Activated CD4-positive, alpha-beta T cell treated with anti-CD3 and anti-CD28 coated beads, Interleukin-2, amount 50 U/mL, for 4 hours (primary cell): ENCODE measurements at places on chromosomes 12 and 14.

GRCh38 chr14:62696929-62697328 lies 348.3 kb downstream of the KCNH5 start:
- no peak for DNase-seq

GRCh38 chr14:35385042-35385839 lies 19.3 kb downstream of the NFKBIA start:
- no peak for DNase-seq

- DNase-seq: no peak
Measured at GRCh38 chr14:79483477-79484388, 727.6 kb downstream of the DIO2 start.

- DNase-seq: no peak
Measured at GRCh38 chr12:25372002-25372401, 121.3 kb upstream of the KRAS start.

- DNase-seq: peak; percentile 21
Measured at GRCh38 chr12:10235761-10236631, 23.3 kb downstream of the GABARAPL1 start.

- DNase-seq: no peak
Measured at GRCh38 chr12:119593578-119594398, at the start of gene TMEM233. TMEM233 (plus strand) TSS chr12:119593774; CDS start chr12:119593849, 75 bp downstream.

DNA sequence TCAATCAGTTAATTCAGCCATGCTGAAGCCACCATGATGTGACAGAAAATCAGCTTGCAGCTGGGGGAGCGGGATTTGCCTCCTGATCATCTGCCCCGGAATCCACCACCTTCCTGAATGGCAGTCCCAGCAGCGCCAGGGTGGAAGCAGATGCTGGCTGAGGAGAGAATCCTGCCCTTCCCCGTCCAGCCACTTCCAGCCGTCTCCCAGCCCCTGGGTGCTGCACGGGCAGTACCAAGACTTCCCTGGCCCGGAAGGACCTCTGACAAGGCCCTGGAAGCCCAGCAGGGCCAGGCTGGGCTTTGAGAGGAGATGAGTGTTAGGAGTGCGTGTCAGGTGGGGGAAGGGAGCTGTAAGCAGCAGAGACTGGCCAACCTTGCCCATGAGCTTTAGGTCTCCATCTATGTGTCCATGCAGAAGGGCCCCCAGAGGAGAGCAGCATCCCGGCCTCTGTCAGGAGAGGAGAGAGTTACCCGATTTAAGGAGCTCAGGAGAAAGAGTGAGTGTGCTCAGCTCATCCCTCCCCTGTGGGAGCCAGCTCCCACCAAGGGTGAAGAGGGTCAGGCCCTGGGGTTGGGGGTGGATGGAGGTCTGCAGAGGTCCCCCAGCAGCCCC lies 69.3 kb downstream of the EID3 start:
- DNase-seq: no peak

DNA sequence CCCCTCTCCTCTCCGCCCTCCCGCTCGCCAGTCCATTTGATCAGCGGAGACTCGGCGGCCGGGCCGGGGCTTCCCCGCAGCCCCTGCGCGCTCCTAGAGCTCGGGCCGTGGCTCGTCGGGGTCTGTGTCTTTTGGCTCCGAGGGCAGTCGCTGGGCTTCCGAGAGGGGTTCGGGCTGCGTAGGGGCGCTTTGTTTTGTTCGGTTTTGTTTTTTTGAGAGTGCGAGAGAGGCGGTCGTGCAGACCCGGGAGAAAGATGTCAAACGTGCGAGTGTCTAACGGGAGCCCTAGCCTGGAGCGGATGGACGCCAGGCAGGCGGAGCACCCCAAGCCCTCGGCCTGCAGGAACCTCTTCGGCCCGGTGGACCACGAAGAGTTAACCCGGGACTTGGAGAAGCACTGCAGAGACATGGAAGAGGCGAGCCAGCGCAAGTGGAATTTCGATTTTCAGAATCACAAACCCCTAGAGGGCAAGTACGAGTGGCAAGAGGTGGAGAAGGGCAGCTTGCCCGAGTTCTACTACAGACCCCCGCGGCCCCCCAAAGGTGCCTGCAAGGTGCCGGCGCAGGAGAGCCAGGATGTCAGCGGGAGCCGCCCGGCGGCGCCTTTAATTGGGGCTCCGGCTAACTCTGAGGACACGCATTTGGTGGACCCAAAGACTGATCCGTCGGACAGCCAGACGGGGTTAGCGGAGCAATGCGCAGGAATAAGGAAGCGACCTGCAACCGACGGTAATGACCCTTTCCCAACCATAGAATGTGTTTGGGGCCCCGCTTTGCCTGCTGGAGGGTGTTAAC lies 615 bp downstream of the CDKN1B start:
- no peak for DNase-seq

DNA sequence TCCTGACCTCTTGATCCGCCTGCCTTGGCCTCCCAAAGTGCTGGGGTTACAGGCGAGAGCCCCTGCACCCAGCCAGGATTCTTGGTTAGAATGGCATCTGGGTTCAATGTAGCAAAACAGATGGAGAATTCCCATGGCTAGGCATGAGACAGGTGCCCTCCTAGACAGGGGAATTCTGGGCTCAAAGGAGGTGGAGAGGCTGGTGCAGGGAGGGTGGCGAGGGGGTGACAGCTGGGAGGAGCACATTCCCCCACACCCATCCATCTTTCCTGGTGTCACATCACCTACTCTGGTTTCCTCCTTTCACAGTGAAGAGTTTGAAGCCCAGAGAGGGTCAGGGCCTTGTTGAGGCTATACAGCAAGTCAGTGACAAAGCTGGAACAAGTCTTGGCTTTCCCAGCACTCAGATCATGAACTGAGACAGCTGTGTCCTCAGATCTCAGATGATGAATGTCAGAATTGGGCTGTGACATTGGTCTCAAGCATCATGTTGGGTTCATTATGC lies 2.8 kb downstream of the SERPINA1 start:
- DNase-seq: no peak

DNA sequence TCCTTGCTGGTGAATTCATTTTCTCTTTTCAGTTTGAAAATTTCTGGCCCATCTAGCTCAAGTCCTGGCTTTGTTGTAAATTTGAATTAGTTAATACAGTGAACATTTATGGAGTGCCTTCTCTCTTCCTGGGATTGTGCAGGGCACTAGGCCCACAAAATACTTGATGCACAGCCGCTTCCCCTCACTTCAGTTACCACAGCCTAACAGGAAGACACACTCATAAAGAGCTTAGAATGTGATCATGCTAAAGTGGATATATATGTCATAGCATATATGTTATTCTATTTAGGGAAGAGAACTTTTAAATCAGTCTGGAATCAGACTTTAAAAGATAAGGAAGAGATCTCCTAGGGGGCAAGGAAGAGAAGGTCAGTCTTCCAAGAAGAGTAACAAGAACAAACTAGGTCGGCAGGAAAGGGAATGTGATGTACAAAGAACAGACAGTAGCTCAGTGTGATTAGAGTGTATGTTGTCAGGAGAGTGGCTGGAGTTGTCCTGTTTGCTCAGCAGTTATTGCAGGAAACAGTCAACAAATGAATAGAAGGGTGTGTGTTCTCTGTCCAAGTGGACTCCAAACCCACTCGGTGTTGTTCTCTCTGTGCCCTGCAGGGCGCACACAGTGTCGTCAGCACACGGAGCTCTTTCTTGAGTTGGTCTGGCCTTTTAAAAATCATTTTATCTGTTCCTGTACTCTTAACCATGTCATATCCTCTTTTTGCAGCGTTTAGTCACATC lies 74.4 kb downstream of the DAAM1 start:
- no peak for DNase-seq

DNA sequence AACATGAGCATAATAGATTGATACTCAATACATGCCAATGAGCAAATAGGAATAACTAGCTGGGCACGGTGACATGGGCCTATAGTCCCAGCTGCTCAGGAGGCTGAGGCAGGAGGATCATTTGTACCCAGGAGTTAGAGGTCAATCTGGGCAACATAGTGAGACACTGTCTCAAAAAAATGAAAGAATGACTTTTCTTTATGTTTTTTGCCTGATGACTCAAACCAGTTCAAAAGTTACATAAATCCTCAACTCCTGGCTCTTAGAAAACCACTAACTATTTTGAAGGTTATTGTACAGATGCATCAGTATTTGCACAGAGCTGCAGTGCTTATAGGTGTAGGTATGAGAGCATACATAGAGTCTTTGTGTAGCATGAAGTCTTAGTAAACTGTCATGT lies 219.2 kb upstream of the RGS6 start:
- DNase-seq: no peak

DNA sequence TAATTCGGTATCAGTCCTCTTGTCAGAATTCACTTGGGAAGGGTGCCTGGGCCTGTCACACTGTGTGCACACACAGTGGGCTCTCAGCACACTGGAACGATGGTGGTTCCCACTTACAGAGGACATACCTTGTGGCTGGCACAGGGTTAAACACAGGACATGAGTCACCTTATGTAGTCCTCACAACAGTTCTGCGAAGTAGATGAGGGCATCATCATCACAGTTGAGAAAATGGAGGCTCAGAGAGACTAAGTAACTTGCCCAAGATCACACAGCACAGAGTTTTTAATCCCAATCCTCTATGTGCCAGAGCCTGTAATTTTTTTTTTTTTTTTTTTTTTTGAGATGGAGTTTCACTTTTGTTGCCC lies 90.7 kb downstream of the NINJ2 start:
- DNase-seq: no peak

GRCh38 chr12:68903511-68903910 lies 29.5 kb downstream of the CPM start:
- DNase-seq: no peak

DNA sequence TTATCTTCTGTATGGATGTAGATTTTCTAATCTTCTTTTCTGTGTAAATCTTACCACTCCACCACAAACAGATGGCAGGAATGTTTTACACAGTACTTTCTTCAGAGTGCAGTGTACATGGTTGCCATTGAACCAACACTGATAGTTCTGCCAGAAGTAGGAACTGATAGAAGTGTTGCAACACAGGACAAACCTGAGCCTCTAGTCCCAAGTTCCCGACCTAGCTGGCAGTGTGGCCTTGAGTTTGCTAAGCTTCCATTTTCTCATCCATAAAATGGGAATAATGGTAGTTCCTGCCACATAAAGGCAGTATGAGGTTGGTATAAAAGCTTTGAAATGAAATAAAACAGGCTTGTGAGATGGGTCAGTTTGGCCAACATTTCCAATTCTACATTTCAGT lies 50.8 kb upstream of the SAV1 start:
- DNase-seq: no peak

DNA sequence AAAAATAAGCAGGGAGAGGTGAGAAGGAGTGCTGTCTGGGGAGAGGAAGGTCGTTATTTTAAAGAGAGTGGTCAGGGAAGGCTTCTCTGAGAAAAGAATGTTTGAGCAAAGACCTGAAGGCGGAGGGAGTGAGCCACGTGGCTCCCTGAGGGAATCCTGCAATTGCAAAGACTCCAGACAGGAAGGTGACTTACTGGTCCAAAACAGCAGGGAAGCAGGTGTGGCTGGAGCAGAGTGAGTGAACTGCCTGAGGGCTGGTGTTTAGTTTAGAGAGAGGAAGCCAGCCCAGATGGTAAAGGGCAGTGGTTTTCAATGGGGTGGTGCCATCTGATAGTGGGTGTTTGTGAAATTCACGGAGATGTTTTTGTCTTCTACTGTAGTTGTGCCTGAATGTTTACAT lies 58.8 kb upstream of the LTA4H start:
- DNase-seq: no peak

- no peak for DNase-seq
Measured at GRCh38 chr12:132146098-132146497, 1.8 kb downstream of the NOC4L start.

DNA sequence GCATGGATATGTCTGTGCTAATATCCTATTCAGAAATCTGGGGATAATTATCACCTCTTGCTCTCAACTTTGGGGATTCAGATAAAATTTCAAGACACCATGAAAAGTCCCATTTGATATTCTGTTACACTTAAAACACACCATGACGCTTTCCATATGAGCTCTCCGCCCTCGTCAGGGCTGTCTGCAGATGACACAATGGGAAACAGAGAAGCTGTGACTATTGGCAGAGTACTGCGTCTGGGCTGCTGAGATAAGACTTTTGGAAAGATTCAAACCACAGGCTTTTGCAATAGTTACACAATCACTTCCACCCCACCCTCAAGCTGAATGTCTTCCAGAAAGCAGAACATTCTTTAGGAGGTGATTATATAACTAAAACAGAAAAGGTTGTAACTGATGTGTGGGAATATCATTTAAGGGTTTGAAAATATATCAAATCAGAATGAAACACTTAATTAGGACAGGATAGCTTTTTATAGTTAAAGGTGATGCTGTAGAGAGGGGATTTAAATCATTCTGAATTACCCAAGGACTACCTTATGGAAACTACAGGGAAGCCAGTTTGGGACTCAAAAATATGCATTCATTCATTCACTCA lies 75.3 kb upstream of the TMPO start:
- DNase-seq: no peak

- DNase-seq: peak; percentile 23
Measured at GRCh38 chr12:67698672-67699581, 50.4 kb downstream of the DYRK2 start.

DNA sequence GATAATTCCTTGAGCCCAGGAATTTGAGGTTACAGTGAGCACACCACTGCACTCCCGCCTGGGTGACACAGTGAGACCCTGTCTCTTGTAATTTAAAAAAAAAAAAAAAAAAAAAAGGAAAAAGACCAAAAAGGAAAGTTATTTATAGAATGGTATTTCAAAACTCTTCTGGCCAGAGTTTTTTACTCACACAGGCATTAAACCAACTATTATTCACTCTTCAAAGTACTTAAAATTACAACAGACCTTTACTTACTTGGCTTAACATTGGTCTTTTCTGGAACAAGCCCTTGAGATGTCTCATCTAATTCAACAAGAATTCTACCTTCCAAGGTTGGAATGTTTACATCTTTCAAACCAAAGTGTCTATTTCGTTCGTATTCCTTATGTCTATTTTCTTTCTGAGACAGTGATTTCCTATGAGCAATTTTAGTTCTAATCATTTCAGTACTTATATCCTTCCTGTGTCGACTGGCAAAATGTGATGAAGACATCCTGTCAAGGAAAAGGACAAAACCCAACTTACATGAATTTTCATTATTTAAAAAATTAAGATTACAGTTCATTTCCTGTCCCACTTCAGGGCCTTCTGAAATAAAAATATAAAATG lies 2.6 kb downstream of the DLGAP5 start:
- DNase-seq: no peak

DNA sequence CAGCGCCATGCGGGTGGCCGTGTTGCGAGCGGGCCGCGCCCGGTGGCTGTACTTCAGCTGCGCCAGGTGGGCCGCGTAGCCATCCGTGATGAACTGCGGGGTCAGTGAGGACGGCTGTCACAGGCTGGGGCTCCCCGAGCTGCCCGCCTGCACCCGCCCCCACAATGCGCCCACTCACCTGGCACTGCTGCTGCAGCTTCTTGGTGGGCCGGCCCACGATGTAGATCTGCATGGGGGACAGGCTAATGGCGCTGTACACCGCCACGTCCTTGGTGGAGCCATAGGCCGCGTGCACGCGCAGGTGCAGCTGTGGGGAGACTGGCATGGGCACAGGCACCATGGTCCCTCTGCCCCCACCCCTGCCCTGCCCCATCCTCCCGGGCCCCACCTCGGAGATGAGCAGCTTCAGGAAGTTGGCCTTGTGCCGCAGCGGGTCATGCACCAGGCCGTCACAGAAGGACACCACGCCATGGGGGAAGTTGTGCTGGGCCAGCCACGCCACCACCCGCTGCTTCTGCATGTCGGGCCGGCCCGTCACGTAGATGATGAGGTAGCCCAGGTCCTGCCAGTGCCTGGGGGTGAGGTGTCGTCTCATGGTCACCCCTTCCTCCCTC lies 5.9 kb downstream of the ARL6IP4 start:
- no peak for DNase-seq

- DNase-seq: no peak
Measured at GRCh38 chr12:50220363-50220995, 53.3 kb upstream of the CERS5 start.

- DNase-seq: peak; percentile 56
Measured at GRCh38 chr12:12439636-12440035, 82.8 kb downstream of the BORCS5 start.

GRCh38 chr12:110636516-110636915 lies 22.6 kb downstream of the TCTN1 start:
- DNase-seq: no peak
